ENCODE measurements at places on chromosomes 1 and 21.

DNA sequence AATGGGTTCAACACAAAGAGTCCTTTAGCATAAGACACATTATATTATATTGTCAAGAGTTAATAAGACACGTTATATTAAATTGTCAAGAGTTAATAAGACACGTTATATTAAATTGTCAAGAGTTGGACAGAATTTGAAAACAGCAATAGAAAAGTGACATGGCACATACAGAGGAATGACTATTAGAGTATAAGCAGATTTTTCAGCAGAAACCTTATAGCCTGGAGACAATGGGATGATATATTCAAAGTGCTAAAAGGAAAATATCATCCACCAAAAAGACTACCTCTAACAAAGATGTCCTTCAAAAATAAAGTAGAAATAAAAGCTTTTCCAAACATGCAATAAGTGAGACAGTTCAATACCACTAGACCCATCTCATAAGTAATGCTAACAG is 36.0 kb upstream of the HSPA13 start:
- no peak for DNase-seq

- peak; percentile 27 for DNase-seq
These were observed 526 bp upstream of the SLC25A24 start for GRCh38 chr1:108200687-108201051.

GRCh38 chr1:53738205-53739108 is 507 bp downstream of the GLIS1 start:
- DNase-seq = no peak

DNA sequence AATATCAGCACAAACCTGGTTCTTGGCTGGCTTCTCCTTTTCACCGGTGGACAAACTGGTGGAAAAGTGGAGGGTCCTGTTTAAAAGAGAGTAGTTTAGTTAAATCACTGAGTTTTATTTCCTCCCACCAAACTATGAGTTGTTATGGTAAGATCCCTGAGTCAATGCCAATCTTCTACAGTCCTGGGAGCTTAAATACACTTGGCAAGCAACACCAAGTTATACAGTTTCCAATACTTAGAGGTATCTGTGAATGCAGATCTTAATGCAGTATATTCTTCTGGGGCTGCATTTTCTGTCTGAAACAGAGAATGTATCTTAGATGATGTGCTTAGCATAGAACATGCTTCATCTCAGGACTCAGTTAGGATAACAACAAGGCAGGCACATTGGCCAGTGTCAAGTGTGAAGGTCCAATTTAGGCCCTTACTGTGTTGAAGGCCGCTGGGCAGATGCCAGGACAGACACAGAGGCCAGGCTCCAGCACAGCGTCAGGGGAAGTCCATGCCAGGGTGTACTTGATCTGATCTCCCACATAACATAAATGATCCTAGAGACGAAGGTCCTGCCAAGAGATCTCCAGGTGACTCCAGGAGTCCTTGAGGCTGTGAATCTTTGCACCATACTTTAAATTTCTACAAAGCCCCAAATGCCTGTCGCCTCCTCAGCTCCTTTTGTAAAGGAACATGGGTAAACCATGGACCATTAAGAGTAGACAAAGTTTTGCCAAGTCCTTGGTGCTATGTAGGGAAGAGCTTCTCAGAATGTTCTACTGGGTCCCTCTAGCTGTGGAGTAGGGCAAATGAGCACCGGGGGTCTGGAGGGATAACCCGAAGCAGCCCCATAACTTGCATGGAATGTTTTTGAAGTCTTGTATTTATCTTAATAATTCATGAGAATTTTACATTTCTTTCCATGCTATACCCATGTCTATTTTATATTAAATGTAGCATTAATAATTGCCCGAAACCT is 76.8 kb downstream of the KCNJ15 start:
- no peak for DNase-seq

DNA sequence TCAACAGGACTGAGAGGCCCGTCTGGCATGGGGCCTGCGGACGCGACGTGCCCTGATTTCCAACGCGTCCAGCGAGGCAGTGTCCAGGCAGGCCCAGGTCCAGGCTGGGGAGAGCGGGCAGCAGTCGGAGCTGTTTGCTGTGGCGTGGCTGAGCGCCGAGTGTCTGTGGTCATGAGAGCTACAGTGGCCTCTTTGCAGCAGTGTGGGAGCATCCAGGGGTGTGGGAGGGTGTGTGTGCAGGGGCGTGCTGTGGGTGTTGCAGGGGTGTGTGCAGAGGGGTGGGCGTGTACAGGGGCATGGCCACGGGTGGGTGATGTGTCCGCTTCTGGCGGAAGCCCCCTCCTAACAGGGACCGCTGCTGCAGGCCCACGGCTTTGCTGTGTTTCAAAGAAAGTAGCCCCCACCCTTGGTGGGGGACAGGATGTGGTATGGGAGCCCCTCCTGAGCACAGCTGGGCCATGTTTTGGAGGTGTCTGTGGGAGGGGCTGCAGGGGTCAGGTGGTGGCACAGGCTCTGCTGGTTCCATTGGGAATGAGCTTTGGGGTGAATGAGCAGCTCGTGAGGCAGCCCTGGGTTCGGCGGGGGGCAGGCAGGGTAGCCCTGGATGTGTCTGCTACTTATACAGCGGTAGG is 17.7 kb downstream of the PLCH2 start:
- DNase-seq = no peak

DNA sequence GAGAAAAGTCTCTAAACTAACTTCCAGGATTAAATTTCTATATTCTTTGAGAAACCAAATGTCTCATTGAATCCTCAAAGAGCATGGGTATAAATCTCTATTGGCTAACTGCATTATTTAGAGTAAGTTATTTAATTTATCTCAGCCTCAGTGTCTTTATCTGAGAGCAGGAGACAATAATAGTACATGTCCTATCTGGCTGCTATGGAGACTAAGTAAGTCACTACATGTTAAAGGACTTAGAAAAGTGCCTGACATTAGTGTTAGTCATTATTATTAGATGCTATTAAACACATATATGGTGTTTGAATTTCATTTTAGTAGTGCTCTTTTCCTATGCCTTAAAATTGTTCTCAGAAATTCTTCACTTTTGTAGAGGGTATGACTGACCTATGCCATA is 505.2 kb downstream of the NEGR1 start:
- DNase-seq = no peak

GRCh38 chr1:67970088-67970487 is 80.3 kb downstream of the DIRAS3 start:
- DNase-seq = no peak

GRCh38 chr21:46550116-46550941 is 54.6 kb downstream of the S100B start:
- no peak for DNase-seq

- DNase-seq = no peak
These were observed 86.4 kb upstream of the CACYBP start for GRCh38 chr1:174913225-174913903.

DNA sequence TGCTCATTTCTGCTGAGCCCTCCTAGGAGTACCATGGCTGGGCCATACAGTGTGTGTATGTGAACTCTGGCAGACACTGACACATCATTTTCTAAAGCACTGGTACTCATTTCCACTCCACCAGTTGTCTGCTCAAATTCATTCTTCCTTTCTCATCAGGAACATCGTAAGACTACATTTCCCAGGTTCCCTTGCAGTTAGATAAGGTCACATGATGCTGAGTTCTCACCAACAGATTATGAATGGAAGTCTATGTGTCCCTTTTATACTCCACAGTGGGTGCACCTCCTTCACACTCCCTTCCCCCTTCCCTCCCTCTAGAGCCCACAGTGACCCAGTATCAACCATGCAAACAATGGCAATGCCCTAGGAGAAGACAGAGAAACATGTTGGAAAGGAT is 38.3 kb upstream of the PAX7 start:
- no peak for DNase-seq

- DNase-seq = no peak
These were observed 11.0 kb upstream of the TNFRSF8 start for GRCh38 chr1:12052008-12052573.

DNA sequence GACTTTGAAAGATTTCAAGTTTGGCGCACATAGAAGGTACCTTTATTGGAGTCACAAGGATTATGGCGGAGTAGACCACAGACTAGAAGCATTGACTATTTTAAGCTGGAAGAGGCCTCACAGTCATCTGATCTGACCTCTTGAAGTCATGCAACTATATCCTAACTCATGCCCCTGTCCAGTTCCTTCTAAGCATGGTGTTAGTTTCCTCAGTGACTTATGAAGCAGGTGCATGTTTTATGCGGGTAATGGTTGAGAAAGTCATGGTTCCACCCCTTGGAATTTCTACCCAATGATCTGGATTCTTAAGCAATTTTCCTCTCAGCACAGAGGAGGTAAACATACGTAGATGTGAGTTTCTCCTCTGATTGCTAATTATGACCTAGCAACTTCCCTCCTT is 11.7 kb downstream of the OLFML3 start:
- no peak for DNase-seq

GRCh38 chr1:223374064-223374610 is 10.2 kb upstream of the SUSD4 start:
- DNase-seq = no peak

DNA sequence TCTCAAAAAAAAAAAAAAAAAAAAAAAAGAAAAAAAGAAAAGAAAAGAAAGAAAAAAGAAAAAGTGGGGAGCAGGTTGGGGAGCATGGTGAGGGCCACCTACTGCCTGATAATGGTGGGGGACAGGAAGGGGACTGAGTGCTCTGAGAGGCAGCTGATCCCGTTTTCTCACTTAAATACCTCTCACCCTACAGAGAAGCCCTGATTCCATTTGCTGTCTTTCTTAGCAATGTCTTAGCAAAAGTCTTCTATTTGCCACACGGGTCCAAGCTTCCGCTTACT is 692 bp upstream of the H6PD start:
- no peak for DNase-seq

DNA sequence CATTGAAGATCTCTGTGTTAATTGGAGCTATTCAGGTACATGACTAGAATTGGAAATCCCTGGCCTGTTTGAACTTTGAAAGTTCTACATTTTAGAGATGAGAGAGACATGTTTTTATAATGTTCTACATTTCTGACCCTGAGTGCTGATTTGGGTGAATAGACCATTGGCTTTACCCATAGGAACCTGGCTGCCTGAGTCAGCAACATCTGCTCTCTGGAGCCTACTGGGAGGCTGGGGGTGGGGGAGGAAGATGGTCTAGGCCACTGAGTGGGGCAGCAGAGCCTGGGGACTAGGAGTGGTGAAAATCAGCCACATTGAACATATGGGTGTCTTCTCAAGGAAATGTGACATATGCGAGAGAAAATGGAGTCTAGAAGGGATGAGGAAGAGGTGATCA is 1.4 kb upstream of the VANGL1 start:
- DNase-seq = no peak

DNA sequence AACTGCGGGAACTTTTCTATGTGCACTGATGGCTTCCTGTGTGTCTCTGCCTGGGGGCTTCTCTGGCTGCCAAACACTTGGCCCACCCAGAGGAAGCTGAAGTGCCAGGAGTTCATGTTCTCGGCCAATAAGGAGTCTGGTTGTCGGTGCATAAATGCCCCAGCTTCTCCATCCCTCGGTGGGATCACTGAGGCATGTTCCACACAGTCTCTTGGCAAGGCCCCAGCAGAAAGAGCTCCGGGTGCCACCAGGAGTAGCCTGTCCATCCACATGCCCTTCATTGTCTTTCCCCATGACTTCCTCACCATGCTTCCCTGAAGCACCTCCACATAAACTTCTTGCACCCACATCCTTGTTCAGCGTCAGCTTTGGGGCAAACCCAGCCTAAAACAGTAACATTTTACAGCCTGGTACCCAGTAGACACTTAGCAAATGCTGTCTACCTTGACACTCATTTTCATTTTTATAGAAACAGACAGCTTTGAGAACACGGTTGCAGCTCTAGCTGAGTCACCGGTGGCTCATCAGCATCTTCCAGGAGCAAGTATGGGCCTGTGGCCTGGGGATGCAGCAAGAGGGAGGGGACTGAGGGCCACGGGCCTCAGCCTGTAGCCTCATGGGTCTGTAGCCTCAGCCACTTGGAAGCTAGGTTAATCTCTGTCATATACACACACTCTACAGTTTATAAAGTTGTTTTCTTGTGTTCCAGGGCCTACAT is 14.8 kb upstream of the CDCP2 start:
- DNase-seq = no peak

GRCh38 chr1:90708236-90708786 is 8.8 kb downstream of the BARHL2 start:
- DNase-seq = no peak

- DNase-seq = no peak
These were observed 15.1 kb downstream of the GNG12 start for GRCh38 chr1:67818162-67818561.

DNA sequence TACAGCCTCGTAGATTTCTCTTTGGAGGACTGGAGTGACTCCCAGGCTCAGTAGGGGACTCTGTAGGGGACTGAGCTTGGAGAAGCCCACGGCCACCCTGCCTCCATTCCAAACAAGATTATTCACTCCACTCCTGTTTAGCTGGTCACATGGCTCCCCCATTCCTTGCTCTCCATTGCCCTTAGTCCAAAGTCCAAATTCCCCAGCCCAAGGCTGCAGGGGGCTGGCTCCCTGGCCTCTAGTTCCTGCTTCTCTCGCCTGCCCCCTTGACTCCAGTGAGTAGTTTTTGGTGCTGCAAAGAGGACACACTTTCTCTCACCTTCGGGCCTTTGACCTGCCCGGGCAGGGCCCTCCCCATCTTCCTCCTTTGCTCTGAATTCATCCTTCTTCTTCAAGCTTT is 403.3 kb downstream of the KIF26B start:
- DNase-seq = no peak

DNA sequence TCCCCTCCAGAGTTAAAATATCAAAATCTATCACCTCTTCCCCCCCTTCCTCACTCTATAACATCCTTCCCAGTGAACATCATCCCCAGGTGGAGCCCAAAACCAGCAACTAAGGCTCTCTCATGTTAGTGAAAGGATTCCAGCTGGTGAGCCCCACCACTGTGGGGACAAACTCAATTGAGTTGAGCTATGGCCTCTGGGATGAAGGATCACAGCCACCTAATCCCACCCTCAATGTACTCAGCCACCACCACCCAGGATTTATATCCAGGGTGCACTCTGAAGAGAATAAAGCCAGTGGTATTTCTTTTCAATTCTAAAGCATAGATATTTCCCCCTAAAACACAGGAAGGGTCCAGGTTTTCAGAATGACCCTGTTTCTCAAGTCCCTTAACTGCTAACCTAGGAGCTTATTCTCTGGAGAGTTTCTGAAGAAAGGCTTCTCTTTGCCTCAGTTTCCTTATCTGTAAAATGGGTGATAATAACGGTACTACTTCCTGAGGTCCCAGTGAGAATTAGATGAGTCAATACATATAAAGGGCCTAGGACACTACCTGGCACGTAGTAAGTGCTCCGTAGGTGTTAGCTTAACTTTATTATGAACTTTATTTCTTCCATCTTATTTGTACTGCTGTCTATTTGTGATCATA is 15.6 kb upstream of the BOLA1 start:
- DNase-seq = no peak

Measured in NCI-H2107 (cell line).